Renal cortex interstitium (tissue), 15 donors: ENCODE measurements at places on chromosomes 2 and 18.

- DNase-seq, result no peak
These were observed 50.8 kb upstream of the CXCR4 start for GRCh38 chr2:136168720-136169119.

- DNase-seq, result no peak
These were observed 111.7 kb downstream of the ANKRD44 start for GRCh38 chr2:197198890-197199289.

DNA sequence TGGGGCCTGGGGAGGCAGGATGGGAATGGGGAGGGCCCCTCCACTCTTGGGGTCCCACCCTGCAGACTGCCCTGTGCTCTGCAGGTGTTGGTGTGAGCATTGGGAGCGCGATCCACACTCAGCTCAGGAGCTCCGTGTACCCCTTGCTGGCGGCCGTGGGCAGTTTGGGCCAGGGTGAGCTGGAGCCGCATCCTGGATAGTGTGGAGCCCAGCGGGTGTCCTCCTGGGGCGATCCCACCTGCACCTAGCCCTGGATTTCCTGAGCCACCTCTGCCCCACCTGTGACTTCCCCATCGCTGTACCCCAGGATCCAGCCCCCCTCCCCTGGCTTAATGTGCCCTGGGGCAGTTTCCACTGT lies 2.6 kb downstream of the PROM2 start:
- no peak for DNase-seq

GRCh38 chr2:85750587-85751575 lies 2.9 kb upstream of the ATOH8 start:
- no peak for DNase-seq

DNA sequence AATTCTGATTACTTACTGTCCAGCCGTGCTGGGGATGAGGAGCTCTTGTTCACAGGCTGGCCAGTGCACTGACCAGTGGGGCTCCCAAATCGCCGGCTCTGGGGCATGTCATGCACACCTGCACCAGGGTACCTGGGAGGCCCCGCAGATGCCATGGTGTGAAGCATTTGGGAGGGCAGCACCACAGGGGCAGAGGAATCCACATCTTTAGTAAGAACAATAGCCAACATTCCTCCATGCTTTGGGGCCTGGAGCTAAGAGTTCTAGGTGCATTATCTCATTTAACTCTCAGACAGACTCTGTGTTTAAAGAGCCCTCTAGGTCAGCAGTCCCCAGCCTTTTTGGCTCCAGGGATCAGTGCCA lies 104.2 kb downstream of the ACKR3 start:
- no peak for DNase-seq

GRCh38 chr2:138373993-138374408 lies 127.6 kb upstream of the SPOPL start:
- peak; percentile 29 for DNase-seq

GRCh38 chr2:96325041-96325883 lies at the start of gene ITPRIPL1:
ITPRIPL1 (plus strand) TSS chr2:96325317; CDS start chr2:96325840, 523 bp downstream.
- no peak for DNase-seq

- DNase-seq, result no peak
These were observed 430.2 kb downstream of the SETBP1 start for GRCh38 chr18:45110577-45111501.

- no peak for DNase-seq
These were observed 114.5 kb downstream of the MMADHC start for GRCh38 chr2:149473068-149473467.

- no peak for DNase-seq
These were observed 5.0 kb upstream of the ZBTB14 start for GRCh38 chr18:5300476-5301010.

DNA sequence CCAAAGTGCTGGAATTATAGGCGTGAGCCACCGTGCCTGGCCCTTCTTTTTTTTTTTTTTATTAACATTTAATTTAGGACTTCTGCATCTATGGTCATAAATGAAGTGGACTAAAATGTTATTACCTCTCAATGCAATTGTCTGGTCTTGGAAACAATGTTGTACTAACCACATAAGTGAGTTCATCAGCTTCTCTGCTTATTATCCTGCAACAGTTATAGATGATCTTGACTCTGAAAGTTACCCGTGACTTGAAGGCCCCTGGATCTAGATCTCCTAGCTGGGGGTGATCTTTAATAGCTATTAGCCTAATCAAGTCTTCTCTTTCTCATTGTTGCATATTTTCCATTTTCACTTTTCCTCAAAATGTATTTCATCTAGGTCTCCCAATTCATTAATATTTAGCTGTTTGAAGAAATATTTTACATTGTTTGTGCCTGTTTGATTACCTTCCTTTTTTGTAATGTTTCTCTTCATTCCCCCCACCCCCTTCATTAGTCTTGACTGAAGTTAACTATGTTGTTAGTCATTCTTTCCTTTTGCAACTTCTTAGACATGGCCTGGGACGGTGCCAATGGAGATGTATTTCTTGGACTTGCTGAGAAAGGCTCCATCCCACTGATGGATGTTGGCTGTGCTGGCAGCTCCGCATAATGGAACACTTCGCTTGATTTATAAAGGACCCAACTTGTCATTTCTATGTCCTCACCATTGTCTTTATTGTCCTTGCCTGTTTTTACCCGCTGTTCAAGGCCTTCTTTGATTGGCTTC lies 141.6 kb upstream of the RIOK3 start:
- DNase-seq, result peak; percentile 45

DNA sequence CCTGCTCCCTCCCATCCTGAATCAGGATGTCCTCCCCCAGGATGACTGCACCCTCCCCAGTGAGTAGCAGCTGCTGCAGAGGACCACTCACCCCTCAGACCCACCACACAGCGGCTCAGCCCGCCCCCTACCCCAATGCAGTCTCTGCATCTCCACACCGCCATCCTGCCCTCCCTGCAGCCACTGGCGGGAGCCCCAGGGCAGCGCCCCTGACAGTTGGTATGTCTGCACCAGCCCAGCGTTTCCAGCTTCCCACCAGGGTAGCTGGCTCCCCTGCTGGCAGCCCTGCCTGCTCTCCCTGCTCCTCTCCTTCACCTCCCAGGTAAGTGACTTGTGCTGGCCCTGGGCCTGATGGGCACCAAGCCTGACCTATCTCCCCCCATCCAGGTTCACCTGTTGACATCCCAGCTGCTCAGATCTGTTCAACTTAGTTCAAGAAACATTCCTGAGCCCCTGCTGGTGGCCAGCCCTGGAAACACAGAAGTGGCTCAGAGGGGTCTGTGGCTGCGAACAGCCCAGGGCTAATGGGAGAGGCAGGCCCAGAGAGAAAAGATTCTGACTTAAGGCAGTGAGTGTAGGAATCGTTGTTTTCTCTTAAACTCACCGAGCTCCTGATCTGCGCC lies 117.7 kb upstream of the RAB6C start:
- no peak for DNase-seq

- DNase-seq, result no peak
These were observed 392.5 kb upstream of the KLHL29 start for GRCh38 chr2:22992441-22992840.

DNA sequence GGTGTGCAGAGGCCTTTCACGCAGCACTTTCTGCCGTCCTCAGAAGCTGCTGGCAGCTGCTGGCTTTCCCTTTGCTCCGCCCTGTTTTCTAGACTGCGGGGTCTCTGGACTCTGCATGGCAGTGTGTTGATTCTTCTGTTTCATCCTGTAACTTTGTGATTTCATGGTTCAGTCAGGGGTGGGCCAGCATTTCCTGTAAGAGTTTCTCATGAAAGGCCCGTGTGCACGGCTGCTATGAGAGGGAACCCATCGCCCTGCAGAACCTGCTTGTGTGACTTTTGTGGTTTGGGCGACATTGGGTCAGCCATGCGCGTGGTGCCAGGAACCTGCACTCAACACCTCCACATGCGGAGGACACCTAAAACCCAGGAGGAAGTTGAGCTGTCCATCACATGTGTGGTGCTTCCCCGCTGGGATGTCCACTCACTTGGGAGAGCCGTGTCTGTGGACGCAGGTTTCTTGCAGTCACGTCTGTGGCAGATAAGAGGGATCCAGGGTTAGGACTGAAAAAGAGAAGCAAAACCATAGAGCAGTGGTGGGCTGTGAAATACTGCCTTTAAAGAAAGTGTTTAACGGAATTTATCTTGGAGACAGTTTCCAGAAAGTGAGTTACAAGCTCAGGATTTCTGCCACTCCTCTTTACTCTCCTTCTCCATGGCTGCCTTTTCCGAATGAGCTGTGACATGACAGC lies 167.3 kb upstream of the ALKAL2 start:
- no peak for DNase-seq

- no peak for DNase-seq
These were observed 70.5 kb downstream of the ID2 start for GRCh38 chr2:8752385-8752784.

- DNase-seq, result no peak
These were observed 154.9 kb downstream of the DTNA start for GRCh38 chr18:34864836-34865497.

- no peak for DNase-seq
These were observed 172.2 kb downstream of the SUCLG1 start for GRCh38 chr2:84286878-84287277.

GRCh38 chr18:7370375-7370774 lies 139.5 kb downstream of the LRRC30 start:
- DNase-seq, result no peak

DNA sequence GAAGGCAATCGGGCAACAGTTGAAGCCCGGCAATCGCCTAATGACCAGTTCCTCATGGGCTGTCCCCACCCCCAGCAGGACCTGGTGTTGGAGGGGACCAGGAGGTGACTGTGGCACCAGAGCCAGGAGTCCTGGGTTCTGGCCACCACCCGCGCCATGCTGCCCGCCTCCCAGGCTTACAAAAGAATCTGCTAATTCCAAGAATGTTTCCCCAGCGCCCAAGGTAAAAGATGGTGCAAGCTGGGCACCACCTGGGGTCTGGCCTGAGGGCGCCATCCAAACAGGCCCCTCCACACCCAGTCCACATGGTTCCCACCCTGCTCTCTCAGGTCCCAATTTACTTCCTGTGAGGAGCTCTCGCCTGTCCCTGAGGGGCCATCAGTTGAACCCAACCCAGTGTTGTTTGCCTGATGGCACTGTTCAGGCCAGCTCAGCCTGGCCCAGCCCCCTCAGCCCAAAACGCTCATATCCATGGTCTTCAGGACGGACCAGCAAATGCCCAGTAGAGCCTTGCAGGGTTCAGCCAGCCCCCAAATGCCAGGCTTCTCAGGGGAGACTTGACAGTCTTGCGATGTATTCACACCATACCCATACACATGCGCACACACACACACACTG lies 5.1 kb downstream of the SDC1 start:
- DNase-seq, result no peak

- DNase-seq, result no peak
These were observed 491 bp downstream of the ALK start for GRCh38 chr2:29920631-29921559.

DNA sequence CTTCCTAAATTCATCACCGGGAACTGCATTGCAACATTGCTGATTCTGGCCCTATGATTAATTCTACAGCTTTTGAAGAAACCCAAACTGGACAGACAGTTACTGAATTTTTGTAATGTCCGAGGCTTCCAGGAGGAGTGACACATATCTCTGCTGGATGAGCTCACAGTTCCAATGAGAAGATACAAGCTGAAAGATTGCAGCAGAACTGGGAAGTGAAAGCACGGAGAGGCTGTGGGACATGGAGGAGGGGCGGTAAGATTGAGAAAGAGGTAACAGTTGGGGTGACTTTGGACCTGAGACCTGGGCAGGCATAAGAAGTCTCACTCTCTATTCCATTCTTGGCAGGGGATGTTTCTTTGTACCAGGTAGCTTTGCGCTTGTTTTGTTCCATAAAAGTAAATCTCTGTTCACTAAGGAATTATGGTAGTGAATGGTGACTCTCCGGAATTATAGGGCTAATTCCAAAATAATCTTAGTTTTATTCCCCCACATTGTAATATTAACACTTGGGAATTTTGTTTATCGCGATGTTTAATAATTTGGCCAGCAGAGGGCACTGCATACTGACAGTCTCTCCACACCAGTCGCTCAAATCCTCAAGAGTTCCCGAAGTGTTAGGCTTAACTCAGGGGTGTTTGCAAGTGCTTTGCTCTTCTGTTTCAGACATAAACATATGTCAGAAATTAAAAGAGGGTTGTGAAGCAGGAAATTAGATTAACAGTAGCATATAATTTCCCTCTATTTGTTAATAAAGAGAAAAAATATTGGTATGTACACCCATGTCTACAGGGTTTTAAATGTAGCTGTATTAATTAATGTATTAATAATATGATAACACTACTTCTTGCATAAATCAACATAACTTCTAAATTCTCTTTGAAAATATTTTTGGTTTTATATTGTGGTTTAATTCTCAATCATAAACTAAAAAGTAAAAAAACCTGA lies 201.4 kb downstream of the SOCS6 start:
- DNase-seq, result peak; percentile 41

DNA sequence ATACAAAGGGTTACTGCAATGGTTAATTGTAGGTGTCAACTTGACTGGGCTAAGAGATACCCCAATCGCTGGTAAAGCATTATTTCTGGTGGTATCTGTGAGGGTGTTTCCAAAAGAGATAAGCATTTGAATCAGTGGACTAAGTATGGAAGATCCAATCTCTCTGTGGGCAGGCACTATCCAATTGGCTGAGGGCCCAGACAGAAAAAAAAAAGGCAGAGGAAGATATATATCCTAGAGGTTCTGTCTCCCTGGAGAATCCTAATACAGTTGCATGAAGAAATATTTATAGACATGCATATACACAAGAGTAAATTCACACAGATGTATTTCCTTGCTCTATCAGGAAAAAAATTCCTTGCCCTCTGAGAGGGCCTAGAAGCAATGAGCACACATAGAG lies 43.9 kb downstream of the TBC1D8 start:
- no peak for DNase-seq

- DNase-seq, result no peak
These were observed 811.3 kb downstream of the CNTNAP5 start for GRCh38 chr2:124836416-124836815.
